ENCODE measurements at places on chromosomes 16 and 17. TPM values are rescaled to one million over a fixed set of nuclear protein-coding genes. Genes with fewer than 3 reads are reported as not detected.
A peak's percentile ranks its signal among the peaks of the same experiment; 100 is the strongest.

DNA sequence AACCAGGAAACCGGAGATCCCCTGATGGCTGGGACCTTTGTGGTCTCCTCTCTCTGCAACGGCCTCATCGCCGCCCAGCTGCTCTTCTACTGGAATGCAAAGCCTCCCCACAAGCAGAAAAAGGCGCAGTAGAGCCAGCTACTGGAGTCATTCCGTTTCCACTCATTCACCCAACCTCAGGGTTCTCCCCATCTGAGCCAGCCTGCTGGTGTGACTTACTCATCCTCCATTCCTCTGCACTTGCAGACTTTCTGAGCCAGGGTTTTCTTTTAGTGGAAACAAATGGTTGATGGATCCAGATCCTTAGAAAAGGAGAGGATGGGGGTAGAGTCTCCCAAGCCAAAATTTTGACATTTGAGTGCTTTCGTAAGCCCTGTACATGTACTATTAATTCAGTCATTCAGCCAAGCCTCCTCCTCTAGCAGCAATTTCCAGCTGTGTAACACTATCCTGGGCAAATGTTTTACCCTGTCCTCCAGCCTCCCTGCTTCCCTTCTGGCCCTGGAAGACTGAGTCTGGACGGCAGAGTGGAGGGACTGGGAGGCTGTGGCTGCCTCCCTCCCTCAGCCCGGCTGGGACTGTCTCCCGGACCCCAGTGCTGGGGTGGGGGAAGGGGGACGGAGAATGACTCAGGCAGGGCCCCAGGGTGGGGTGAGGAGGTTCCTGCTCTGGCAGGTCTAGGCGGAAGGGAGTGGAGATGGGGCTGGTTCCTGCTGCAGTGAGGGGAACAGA is 2.3 kb downstream of the SOX15 start:
- no peak for DNase-seq

DNA sequence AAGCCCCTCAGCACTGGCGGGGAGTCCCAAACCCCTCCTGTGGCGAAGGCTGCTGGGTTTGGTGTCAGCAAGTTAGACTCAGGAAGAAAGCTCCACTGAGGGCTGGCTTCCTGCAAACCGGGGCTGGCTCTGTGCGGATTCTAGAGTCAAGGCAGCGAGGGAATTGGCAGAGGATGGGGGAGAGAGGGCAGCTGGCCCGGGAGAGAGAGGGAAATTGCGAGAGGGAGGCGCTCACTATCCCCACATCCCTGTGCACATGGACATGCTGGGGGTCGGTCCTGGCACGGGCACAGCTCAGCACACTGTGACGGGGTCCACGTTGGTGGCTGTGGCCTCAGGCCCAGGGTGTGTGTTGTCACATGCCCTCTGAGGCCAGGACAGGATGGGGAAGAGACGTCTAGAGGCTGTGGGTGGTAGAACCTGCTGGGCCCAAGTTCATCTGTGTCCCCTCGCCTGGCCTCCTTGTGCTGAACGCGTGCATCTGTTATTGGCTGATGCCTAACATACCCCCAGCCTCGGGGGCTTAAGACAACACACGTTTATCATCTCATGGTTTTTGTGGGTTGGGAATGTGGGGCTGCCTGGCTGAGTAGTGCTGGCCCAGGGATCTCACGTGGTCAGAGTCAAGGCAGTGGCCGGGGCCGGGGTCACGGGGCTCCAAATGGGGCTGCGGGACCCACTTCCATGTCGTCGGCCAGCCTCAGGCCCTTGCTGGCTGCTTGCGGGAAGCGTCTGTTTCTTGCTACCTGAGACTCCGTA is 16.7 kb upstream of the JPH3 start:
- DNase-seq: no peak

GRCh38 chr16:55499951-55500529 is 8.8 kb upstream of the LPCAT2 start:
- no peak for DNase-seq

DNA sequence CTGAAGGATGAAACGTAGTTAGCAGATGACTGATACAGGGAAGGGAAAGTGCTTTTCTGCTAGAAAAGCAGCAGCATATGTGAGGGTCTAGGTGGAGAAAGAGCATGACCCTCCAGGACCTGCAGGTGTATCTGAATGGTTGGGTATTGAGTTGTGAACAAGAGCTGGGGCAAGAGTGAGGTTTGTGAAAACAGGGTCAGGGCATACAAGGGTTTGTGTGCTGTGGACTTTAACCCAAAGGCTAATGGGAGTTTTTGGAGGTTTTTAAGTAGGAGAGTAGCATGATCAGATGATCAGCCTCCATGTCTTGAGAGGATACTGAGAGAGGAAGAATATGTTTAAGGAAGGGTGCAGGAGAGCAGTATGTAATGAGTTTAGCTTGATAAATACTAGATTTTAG is 6.1 kb upstream of the CMTM1 start:
- no peak for DNase-seq

DNA sequence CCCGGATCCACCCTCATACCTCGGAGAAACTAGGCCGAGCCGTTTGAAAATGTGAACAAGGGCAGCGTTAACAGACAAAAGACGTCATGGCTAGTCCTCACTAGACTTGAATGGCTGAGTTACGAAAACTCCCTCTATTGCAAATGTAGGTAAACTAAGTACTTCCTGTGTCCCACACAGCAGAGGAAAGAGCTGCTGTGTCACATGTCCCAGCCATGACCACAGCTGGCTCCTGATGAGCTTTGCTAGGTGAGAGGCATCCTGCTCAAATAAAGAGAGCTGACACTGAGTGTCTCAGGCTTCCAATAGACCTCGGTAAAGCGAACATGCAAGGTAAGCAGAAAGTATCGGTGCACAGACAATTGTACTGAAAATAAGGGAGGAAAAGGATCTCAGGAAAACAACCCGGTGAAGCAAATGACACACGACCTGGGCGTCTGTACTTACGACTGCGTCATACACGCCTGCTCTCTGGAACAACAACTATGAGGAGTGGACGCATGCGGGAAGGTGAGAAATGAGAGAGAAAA is 26.0 kb downstream of the TMEM204 start:
- no peak for DNase-seq

- DNase-seq: no peak
Measured at GRCh38 chr17:19717411-19717908, 1.1 kb upstream of the SLC47A2 start.

GRCh38 chr16:31006086-31006385 is 4.4 kb downstream of the STX1B start:
- no peak for DNase-seq

- DNase-seq: no peak
Measured at GRCh38 chr16:86527366-86527765, 17.0 kb downstream of the FOXF1 start.

DNA sequence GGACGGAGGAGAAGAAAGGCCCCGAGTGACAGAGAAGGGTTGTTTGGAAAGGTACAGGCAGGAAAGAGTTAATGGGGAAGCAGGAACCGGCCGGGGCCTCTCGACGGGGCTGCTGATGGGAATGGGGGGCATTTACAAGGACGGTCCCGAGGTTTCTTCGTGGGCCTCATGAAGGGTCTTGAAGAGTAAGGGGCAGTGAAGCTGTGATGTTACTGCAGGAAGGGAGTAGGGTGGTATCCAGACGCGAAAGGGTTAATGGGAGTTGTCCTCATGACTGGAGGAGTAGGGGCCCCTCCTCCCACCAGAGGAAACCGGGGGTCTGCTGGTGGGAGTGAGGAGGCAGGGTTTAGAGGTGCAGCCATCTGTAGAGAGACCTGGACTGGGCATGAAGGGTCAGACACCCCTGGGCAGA is 481 bp downstream of the PDK2 start:
- no peak for DNase-seq

DNA sequence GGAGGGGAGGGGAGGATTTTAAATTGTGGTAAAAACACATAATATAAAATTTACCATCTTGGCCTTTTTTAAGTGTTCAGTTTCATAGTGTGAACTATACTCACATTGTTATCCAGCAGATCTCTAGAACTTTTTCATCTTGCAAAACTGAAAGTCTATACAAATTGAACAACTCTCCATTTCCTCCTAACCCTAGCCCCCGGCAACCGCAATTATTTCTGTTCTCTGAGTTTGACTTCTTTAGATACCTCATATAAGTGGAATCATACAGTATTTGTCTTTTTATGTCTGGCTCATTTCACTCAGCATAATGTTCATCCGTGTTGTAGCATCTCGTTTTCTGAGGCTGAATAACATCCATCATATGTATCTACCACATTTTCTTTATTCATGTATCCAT is 30.0 kb upstream of the MRTFB start:
- DNase-seq: no peak

DNA sequence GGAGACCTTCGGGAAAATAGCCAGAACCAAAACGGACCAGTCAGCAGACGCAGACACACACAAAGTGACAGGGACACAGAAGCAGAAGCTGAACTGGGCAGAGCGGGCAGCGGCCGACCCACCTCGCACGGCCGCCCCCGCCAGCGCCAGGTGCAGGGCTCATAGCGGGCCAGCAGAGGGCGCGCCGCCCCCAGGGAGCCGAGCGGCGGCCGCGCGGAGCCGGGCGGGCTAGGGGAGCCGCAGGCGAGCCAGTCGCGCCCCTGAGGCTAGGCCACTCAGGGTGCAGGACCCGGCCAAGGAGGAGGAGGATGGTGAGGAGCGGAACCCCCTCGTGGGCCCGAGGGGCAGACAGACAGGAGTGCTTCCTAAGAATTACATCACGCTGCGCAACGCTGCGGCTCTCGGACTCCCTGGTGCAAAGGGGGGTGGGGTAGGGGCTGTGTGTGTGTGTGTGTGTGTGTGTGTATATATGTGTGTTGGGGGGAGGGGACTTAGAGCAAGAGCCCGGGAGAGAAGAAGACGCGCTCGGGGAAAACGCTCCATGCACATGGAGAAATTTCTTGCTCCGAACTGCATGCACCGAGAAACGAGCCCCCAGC is 913 bp upstream of the NOG start:
- DNase-seq: peak; percentile 20

GRCh38 chr17:55683550-55684315 is 38.9 kb downstream of the TMEM100 start:
- DNase-seq: no peak

GRCh38 chr17:74325376-74325742 is 667 bp upstream of the KIF19 start:
- no peak for DNase-seq

- peak; percentile 68 for DNase-seq
Measured at GRCh38 chr17:10772425-10773380, 31.2 kb downstream of the TMEM238L start.

DNA sequence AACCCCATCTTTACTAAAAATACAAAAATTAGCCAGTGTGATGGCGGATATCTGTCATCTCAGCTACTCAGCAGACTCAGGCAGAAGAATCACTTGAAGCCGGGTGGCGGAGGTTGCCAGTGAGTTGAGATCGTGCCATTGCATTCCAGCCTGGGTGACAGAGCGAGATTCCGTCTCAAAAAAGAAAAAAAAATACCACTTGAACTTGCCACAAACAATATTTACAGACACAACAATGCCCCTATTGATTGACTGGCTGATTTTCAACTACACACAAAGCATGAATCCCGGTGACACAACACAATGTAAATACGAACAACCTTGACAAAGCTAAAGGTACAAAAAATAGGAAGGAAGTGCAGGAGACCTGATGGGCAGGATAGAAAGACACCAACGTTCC is 49.3 kb downstream of the NXN start:
- no peak for DNase-seq

- peak; percentile 89 for DNase-seq
Measured at GRCh38 chr17:43832976-43833829, at the start of gene MPP3. Gene MPP3 (minus strand): TSS chr17:43833146. CDS start chr17:43831906, 1,240 bp downstream.

DNA sequence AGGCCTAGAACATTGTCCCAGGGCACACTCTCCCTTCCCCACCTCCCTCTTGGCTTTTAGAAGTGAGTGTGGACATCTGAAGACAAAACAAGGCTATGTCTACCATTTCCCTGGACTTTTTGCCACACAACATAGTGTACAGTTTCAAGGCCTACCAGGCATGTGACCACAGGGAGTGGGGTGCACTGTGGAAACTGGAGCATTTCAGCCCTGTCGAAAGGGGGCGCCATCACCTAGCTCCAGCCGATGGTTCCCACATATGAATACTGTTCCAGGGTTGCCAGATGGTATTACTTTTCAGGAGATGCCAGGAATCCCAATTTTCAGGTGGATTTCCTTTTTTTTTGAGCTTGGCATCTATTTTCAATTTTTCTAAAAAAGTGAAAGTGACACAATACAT is 140.7 kb downstream of the KATNIP start:
- DNase-seq: peak; percentile 62

DNA sequence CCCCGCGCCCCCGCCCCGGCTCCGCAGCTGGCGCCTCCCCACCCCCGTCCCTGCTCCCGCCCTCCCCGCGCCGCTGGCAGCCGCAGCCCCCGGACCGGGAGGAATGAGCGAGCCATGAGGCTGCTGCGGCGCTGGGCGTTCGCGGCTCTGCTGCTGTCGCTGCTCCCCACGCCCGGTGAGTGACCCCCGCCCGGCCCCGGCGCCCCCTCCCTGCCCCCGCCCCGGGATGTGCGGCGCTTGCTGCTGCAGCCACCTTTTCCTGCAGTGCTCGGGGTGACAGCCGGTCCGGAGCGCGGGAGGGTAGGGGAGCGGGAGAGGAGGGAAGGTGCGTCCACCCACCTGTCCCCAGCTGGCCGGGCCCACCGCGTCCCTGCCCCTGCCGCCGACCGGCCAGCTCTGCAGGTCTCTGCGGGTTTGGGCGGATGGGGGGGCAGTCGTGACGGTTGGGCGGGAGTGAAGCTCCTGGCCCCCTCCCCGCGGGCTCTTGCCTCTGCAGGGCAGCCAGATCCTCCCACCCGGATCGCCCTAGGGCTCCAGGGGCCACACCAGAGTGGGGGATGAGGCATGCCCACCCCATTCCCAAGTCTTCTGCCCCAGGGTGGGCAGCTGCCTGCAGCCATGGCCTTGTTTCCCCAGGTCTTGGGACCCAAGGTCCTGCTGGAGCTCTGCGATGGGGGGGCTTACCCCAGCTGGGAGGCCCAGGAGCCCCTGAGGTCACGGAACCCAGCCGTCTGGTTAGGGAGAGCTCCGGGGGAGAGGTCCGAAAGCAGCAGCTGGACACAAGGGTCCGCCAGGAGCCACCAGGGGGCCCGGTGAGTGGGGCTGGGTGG is 513 bp downstream of the ADAM11 start:
- no peak for DNase-seq

Gene CDT1
- polyA plus RNA-seq: 16.7 TPM

Gene SCGB1C2
- not detected for polyA plus RNA-seq

Gene NPIPB13
- polyA plus RNA-seq: 11.4 TPM

Gene PLCD3
- 11.9 TPM for polyA plus RNA-seq

Gene HEATR9
- polyA plus RNA-seq: not detected

Gene PPY
- polyA plus RNA-seq: 5.5 TPM

Gene ZNF768
- polyA plus RNA-seq: 71.6 TPM

All from small intestine (tissue), 16 donors.